ENCODE measurements at places on chromosomes 3 and 15. TPM values are rescaled to one million over a fixed set of nuclear protein-coding genes. Genes with fewer than 3 reads are reported as not detected.
A peak's percentile ranks its signal among the peaks of the same experiment; 100 is the strongest.

CNTN4 gene
- total RNA-seq = not detected

ZBBX gene
- not detected for total RNA-seq

SLC6A6 gene
- 87.5 TPM for total RNA-seq

DNA sequence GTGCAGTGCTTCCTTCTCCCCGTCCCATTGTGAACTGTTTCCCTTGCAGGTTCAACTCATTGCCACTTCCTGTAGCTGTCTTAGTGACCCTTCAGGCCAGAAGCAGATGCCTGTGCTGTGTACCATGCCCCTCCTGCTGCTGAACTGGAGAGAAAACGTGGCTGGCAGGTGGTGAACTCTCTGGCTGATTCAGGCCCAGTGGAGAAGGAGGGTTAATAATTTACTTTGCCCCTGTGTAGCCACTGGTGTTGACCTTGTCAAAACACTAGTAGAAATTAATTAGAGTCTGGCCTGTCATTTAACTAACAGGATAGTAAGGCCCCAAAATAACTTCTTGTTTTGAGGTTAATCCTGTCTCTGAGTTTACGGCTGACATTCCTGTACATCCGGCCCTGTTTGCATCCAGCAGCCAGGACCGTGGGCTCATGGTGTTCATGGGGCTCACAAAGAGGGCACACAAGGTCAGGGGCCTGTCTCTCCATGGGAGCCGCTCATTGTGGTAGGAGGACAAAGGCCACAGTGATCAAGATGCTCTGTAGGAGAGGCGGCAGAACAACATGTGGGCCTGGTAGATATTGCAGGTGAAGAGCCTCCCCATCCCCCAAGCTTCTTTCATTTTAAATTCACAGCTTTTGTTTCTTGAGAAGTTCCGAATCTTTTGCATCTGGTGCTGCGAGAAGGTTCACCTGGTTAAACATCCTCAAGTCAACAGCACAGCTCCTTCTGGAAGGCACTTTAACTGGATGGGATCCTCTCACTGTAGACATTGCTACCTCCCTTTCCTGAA lies 101.6 kb downstream of the CGNL1 start:
- no peak overlapping the region for H3K27ac ChIP-seq
- DNase-seq = no peak
- H3K4me1 ChIP-seq = no peaks in the 10 kb centered on the region
- H3K27me3 ChIP-seq = no peaks in the 10 kb centered on the region
- no peak overlapping the region for H3K4me3 ChIP-seq

CACNA2D2 gene
- 0.97 TPM for total RNA-seq

VIPR1 gene
- 125 TPM for total RNA-seq

- no peak overlapping the region for H3K4me3 ChIP-seq
- H3K36me3 ChIP-seq = no peaks in the 10 kb centered on the region
- DNase-seq = peak; percentile 17
- peaks cover 19% of the 10 kb centered on the region for H3K4me1 ChIP-seq
- H3K27me3 ChIP-seq = no peaks in the 10 kb centered on the region
Observed at GRCh38 chr3:105798381-105798934, 70.4 kb downstream of the CBLB start.

SPINT1 gene
- 8.9 TPM for total RNA-seq

UBXN7 gene
- total RNA-seq = 86.4 TPM

TRA2B gene
- total RNA-seq = 216 TPM

DNA sequence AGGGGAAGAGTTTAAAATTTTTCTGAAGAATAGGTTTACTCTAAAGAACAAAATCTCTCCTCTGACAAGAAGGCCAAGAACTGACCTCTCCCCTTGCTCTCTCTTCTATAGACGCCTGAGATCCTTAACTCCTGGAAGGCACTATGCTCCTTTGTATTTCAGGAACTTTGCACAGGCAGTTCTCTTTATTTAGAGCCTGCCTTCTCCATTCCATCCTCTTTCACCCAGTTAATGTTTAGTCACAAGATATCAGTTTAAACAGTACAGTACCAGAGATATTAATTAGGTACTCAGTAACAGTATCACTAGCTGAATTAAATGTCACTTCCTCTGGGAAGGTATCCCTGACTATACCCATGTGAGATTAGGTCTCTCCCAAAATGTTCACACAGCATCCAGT lies 33.5 kb downstream of the HERC1 start:
- peaks cover 21% of the 10 kb centered on the region for H3K4me1 ChIP-seq
- H3K27ac ChIP-seq = no peak overlapping the region
- H3K4me3 ChIP-seq = no peak overlapping the region
- H3K27me3 ChIP-seq = no peaks in the 10 kb centered on the region

GRCh38 chr3:99541181-99541580 lies 97.2 kb upstream of the COL8A1 start:
- H3K36me3 ChIP-seq = no peaks in the 10 kb centered on the region
- H3K4me3 ChIP-seq = no peak overlapping the region
- no peaks in the 10 kb centered on the region for H3K4me1 ChIP-seq
- no peaks in the 10 kb centered on the region for H3K27me3 ChIP-seq
- H3K27ac ChIP-seq = no peak overlapping the region

IL17RE gene
- 0.38 TPM for total RNA-seq

GRCh38 chr3:131403216-131403895 lies 21.8 kb downstream of the NUDT16 start:
- H3K27ac ChIP-seq = no peak overlapping the region
- H3K36me3 ChIP-seq = no peaks in the 10 kb centered on the region
- no peak overlapping the region for H3K4me3 ChIP-seq
- DNase-seq = no peak
- H3K4me1 ChIP-seq = no peaks in the 10 kb centered on the region
- H3K27me3 ChIP-seq = no peaks in the 10 kb centered on the region

GRCh38 chr15:58070801-58071418 lies 5.4 kb upstream of the ALDH1A2 start:
- no peaks in the 10 kb centered on the region for H3K36me3 ChIP-seq
- H3K27me3 ChIP-seq = no peaks in the 10 kb centered on the region
- H3K27ac ChIP-seq = no peak overlapping the region
- H3K4me3 ChIP-seq = no peak overlapping the region
